ENCODE measurements at places on chromosomes 6 and 20.

- DNase-seq, result no peak
These were observed 2.3 kb downstream of the CDC25B start for GRCh38 chr20:3798373-3798768.

DNA sequence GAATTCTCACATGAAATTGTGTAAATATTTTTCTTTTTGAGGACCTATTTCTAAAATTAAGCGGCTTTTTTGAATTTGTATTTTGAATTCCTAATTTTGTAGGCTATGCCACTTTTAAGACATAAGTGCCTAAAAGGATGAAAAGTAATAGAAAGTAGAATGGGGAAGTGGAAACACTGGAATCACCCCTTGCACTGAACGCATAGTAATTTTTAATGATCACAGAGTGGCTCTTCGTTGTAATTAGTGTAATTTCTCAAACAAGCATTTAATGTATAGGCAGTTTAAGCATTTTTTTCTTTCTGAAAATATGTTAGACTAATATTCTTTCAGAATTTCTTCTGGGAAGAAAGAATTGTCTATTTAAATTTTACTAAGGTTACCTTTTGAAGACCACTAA is 73.2 kb downstream of the ARID1B start:
- DNase-seq, result no peak

GRCh38 chr20:41168281-41169161 is 31.2 kb downstream of the PLCG1 start:
- no peak for DNase-seq

GRCh38 chr6:4164117-4164442 is 28.7 kb upstream of the ECI2 start:
- no peak for DNase-seq

GRCh38 chr6:32935551-32936238 is 5.1 kb downstream of the HLA-DMB start:
- no peak for DNase-seq

GRCh38 chr6:53259860-53260580 is 88.7 kb downstream of the ELOVL5 start:
- no peak for DNase-seq

DNA sequence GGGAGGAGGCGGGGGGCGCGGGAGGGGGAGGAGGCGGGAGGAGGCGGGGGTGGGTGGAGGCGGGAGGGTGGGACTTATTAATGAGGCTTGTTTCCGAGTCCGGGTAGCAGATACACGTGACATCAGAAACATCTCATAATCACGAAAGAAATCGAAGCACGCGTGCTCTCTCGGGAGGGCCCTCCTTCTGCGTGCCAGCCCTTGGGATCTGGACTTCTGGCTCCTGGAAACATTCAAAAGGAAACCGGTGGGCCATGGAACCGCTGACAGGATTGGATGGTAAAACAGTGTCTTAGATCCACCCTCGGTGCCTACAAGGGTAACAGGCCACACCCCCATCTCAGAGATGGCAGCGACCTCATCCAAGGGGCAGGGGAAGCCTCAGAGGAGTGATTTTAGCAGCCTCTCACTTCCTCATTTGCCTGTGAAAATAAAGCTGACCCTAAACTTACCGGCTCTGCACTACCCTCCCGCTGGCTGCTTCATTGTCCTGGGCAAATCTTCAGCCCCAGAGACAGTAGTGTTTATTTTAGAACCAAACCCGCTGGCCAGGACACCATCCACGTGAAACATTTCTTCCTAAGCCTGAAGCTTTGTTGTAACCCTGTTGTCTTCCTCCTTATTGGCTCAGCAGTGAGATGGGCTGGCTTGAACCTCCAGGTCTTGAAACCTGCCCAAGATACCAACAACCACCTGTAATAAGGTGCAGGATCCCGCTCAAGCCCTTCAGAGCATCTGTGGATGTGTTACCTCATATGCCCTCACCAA is 97.5 kb downstream of the PSMG4 start:
- DNase-seq, result peak; percentile 54

DNA sequence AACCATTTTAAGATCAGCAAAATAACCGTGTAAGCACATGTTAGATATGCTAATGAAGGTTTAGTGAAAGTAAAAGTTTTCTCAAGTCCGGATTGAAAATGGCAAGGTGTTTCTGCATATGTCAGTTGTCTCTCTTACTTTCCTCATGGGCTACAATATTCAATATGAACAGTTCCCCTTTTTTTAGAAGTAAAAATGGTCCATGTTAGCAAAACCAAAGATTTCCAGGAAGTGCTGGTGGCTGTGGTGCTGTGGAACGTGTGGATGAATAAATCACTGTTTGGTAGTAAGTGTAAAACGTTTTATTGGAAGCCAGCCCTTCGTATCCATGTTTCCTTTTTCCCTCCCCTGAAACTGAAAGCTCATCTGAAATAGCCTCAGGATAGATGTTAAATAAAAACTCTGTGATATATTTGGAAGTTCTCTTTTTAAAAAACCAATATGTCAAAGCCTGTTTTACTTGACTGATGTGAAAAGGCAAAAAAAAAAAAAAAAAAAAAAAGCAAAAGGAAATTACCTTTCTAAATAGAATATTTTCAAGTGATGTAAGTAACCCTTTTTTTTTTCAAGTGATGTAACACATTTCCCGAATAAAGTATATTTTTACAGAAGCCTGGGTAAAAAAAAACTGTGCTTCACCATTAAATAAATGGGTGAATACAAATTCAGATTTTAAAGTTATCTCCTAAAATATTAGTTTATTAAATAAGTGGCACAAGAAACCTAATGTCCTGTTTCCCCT is 41.9 kb downstream of the PLEKHG1 start:
- DNase-seq, result no peak

- no peak for DNase-seq
These were observed 6.3 kb upstream of the APMAP start for GRCh38 chr20:24998631-24999445.

DNA sequence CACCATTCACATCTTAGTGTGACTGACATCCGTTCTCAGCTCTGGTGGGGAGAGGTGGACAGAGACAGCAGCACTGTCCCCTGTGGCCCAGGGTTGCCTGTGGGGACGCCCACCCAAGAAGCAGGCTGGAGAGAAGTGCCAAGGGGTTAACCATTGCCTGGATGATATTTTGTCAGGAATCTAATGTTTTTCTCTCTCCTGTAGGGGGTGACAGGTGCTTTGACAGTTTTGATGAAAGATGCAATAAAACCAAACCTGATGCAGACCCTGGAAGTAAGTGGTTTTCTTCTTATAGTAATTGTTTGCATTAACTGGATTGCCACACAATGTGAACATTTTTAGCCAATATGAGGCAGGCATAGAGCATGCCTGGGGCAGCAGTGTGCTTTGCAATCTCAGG is 99.3 kb downstream of the MTHFD1L start:
- no peak for DNase-seq

DNA sequence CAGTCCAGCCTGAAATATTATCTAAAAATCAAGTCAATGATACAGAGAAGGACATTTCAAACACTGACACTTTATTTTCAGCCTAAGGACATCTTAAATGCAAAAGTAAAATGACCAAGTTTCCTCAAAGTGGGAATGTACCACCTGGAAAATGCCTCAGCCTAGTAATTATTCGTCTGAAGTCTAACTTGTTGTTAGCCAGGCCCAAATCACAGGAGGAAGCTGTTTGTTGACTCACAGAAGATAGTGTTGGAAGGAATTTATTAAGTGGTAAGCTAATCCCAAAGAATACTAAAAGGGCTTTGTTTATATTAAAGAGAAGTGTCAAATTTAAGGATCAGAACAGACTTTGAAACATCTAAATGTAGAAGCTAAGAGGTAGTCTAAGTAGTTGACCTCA is 2.5 kb downstream of the PDE7B start:
- DNase-seq, result no peak

DNA sequence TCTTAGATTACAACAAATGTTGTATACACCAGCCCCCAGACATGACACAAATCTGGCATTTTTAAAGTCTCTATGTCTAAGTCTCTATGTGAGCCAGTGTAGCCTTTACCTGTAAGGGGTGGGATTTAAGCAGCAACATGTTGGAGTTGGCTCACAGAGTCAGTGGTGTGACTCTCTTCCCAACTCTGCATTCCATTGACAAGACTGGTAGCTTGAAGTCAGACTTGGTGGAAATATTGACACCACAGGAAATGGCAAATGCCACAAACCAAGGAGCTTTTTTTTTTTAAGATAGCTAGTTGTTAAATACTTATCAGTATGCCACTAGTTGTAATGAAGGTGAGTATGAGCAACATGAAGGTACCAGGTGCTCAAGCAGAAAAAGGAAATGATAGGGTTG is 103.1 kb upstream of the SMLR1 start:
- DNase-seq, result no peak

DNA sequence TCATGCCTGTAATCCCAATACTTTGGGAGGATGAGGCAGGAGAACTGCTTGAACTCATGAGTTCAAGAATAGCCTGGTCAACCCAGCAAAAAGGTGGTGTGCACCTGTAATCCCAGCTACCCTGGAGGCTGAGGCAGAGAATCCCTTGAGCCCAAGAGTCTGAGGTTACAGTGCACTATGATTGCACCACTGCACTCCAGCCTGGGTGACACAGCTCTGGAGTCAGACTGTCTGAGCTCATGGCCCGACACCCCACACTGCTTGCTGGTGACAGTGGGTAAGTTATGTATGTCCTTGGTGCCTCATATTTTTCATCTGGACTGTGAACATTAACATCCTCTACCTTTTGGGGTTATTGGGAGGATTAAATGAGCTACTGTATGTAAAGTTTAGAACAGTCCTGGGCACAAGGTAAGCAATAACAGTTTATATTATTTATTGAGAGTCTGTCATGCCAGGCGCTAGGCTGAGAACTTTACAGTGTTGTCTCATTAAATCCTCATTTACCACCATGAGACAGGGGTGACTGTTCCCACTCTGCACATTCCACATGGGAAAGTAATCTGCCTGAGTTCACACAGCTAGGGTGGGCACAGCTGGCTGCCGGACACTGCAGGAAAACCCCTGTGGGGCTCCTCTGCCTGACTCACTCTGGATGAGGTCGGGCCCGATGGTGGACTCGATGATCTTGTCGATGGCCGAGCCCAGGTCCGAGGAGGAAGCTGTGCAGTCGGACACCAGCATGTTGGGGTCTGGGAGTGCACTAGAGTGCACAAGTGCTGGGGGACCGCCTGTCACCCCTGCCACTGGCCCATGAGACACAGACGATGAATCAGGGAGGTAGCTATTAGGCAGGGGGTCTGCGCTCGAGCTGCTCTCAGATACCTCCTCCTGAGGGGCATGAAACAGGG is 2.9 kb downstream of the ZNF335 start:
- DNase-seq, result no peak

- no peak for DNase-seq
These were observed 1.5 kb downstream of the TP53INP2 start for GRCh38 chr20:34705397-34706301.

Measured in activated CD4-positive, alpha-beta memory T cell treated with anti-CD3 and anti-CD28 coated beads, Interleukin-2, amount 10 ng/mL, durations not matched to agents 7 days and 5 days (primary cell).